T-helper 17 cell (primary cell): ENCODE measurements at places on chromosomes 7 and 10.

- DNase-seq, result no peak
These were observed 165.4 kb downstream of the GLI3 start for GRCh38 chr7:42071372-42072261.

GRCh38 chr10:5566614-5567013 is 41.9 kb downstream of the CALML3 start:
- no peak for DNase-seq

DNA sequence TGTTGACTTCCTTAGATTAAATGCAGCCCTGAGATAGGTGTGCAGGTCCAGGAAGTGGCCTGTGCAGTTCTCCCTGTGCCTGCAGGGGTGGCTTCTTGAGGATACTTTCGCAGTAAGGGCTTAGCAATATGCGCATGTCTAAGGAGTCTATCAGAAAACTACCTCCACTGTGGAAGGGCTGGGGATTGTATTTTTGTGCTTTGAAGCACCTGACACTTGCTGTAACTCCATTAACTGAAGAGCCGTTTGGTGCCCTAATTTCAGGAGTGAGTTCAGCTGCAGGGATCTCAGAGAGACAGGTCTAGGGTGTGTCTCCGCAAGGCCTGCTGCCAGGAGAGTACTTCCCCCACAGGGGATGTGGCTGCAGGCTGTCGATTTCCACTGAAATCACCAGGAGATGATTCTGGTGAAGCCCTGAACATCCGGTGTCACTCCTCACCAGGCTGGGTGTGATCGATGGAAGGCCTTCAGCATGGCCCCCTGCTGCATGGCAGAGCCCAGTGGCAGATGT is 35.5 kb downstream of the IKZF1 start:
- peak; percentile 44 for DNase-seq

DNA sequence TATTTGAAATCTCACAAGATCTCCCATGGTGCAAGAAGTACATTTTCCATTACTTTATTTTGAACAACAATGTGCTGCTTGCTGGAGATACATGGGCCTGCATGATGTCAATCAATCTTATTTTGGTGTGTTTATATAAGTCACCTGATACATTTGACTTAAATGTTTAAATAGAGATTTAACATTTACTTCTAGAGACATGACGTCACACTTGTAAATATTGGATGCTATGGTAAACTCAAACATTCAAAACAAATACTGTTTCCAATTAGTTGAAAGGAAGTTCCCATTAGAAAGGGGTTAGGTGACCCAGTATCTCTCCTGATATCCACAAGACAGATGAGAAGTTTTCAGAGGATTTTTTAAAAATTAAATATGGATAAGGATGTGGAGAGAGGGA is 214.5 kb downstream of the NSUN6 start:
- DNase-seq, result no peak

GRCh38 chr10:63751836-63752235 is 230.6 kb downstream of the REEP3 start:
- DNase-seq, result no peak

- DNase-seq, result no peak
These were observed 91.9 kb downstream of the ZWINT start for GRCh38 chr10:56269181-56269580.

DNA sequence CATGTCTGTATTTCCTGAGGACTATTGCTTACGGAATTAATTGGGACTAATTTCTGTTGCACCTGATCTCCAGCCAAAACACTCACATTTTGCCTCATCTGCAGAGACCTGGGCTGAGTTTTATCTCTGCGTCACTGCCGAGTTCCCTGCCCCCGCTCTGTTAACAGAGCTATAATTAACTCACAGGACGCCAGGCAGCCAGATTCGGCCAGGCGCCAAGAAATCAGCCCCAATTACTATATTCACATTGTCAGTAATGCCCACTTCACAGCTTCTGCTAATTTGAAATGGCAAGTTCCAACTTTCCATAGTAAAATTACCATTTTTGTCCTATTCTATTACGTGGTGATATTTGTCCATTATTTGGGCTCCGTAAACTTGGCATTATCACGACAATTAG is 130.5 kb downstream of the CUX1 start:
- DNase-seq, result no peak

GRCh38 chr10:79185067-79185774 is 116.5 kb downstream of the ZMIZ1 start:
- DNase-seq, result no peak

DNA sequence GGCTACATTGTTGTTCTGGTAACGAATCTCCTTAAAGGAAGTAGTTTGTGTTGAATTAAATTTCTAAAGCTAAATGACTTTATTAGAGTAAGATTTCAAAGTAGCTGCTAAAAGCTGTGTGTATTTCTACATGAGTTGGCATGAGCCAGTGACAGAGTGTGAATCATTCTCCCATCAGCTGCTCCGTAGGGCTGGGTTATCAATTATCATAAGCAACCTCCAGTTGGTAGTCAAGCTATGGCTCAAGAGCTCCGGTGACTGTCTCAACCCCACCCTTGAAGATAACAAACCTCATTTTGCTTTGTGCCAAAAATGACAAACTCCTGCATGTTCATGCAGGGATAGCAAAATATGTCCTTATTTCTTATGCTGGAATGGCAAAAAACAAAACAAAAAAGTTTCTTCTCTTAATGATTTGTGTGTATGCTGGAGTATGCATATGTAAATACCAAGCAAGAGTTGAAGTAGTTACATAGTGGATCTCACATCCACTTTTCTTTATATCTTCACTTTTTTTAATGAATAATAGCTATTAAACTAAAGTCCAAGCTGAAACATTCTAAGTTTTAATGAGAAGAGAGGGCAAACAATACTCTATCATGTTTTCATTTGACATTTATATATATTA is 249.4 kb downstream of the CACNA2D1 start:
- DNase-seq, result no peak

DNA sequence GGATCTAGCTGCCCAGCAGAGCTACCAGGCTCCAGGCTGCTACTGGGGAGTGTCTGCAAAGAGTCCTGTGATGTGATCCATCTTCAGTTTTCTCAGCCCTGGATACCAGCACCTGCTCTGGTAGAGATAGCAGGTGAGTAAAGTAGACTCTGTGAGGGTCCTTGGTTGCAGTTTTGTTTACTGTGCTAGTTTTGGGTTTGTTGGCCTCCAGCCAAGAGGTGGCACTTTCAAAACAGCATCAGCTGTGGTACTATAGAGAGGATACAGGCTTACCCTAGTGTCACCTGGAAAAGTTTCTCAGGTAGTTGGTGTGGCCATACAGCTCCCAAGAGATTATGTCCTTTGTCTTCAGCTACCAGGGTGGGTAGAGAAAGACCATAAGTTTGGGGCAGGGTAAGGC is 56.3 kb downstream of the MTERF1 start:
- DNase-seq, result no peak

GRCh38 chr10:43137717-43138020 is 576 bp upstream of the CSGALNACT2 start:
- no peak for DNase-seq

DNA sequence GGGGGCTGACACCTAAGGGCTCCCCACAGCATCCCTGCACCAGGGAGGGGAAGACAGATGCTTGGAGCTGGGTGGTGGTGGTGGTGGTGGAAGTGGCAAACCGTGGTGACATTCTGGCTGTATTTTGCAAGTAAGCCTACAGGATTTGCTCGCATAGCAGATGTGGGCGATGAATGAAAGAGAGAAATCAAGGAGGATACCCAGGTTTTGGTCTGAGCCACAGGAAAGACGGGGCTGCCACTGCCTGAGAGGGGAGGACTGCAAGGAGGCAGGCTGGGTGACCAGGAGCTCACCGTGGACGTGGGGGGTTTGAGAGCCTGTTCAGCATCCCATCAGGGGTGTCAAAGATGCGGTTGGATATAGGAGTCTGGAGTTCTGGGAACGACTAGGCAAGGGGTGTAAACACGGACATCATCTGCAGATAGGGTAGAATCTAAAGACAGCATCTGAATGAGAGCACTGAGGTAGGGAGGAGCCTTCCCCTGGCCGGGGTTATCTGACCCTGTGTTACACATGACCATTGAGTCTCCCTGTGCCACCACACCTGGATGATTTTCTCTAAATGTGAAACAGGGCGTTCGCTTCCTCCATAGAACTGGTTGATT is 49.7 kb downstream of the TSPAN15 start:
- no peak for DNase-seq

- no peak for DNase-seq
These were observed 53.0 kb upstream of the DRGX start for GRCh38 chr10:49448924-49449323.

- DNase-seq, result no peak
These were observed 81.9 kb upstream of the DNAAF5 start for GRCh38 chr7:644381-645305.

GRCh38 chr10:85600026-85600743 is 766.4 kb downstream of the GRID1 start:
- no peak for DNase-seq

- no peak for DNase-seq
These were observed 49.6 kb upstream of the TOMM7 start for GRCh38 chr7:22872096-22872807.

DNA sequence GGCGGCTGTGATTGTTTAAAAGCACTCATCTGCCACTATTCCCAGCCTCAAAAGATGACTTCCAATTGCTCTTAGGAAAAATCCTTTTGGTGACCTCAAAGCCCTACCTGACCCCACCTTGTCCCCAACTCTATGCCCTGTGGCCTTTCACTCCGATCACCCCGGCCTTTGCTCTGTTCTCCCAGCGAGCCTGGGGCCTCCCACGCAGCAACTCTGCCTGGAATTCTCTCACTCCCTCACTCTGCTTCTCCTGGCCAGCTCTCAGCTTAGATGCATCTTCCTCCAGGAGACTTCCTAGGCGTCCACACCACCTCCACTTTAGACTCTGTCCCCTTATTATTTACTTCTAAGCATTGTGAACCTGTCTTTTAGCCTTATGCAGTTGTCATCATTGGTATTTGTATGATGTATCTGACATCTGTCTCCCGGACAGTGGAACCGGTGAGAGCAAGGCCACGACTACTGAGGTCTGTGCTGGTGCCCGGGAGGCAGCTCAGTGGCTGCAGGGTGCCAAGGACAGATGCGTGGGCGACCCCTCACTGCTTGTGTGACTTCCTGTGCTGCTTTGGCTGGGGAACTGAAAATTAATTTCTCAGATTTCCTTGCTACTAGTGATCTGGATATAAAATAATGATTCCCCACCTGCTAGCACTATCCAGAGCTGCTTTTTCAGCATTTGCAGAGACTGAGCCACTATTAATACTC is 63.0 kb downstream of the PIP4K2A start:
- DNase-seq, result no peak

DNA sequence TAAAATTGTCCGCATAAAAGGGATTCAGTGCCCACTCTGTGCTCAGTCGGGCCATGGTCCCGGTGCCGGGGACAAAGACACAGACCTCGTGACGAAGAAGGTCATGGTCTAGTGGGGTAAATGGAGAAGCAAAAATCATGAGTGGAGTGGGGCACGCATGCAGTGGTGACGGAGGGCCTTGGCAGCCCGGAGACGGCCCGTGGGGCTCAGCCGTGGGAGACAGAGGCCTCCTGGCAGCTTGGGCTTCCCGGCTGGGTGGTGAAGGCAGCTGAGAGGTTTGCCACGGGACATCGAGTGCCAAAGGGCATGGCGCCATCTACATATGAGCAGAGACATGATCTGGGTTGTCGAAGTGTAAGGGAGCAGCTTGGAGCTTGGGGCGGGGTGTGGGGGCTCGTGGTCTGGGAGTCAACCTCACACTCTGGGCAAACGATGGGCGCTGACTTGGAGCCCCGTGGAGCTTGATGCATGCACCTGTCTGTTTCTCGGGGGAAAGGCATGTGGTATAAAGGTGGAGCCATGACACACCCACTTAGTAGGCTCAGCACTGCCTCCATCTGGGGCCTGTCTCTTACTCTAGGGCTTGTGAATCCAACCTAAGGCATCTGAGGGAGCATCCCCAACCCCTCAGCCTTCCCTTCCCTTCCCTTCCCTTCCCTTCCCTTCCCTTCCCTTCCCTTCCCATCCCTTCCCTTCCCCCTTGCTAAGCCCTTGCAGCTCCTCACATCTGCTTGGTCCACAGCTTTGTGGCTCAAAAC is 151.0 kb upstream of the INSYN2A start:
- no peak for DNase-seq

- no peak for DNase-seq
These were observed 35.0 kb downstream of the ZFAND2A start for GRCh38 chr7:1124816-1125602.

DNA sequence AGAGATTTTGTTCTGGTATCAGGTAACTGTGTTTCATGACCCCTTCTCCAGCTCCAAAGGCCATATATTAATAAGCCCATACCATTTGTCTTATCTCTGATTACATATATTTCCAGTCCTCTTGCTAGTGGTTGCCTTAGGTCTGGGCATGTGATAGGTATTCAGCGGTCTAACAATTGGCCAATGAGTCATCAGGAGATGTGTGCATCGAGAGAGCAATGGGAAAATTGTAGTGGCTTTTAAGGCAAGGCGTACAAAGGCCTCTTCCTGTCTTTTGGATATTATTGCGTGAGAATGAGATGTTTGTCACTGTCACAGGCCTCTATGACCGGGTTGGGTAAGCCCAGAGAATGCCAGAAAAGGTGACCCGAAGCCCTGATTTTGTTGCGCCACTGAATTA is 38.6 kb upstream of the SFRP5 start:
- no peak for DNase-seq

DNA sequence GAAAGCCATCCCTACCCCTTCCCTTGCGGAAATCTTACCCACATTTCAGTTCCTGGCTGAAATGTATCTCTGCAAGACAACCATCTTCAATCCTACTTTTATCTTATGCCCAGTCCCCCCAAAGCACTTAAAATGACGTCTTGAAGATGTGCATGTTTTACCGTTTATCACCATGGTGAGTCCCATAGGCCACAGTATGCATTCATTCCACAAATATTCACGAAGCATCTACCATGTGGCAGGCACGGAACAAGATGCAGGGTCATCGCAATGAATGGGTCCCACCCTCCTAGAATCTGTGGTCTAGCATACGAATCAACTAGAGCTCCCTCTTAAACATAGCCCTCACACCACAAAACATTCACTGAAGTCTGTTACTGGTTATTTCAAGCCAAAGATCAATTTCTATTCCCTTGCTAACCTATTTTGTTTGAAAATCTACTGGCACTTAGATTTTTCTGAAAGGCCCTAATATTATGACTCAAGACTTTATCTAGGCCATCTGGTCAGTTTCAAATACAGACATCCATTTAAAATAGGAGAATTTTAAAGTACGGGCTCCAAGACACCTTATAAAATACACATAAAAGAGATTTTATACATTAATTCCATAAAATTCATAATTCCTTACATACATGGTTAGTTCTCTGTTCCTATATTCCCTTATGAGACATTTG is 99.4 kb downstream of the PARD3 start:
- no peak for DNase-seq

GRCh38 chr7:92057375-92057774 is 76.9 kb downstream of the CYP51A1 start:
- no peak for DNase-seq
